ENCODE measurements at places on chromosomes 2 and 18. TPM values are rescaled to one million over a fixed set of nuclear protein-coding genes. Genes with fewer than 3 reads are reported as not detected.

KLHL41 gene
- not detected for total RNA-seq

POLE4 gene
- 339 TPM for total RNA-seq

SP5 gene
- 2.2 TPM for total RNA-seq

HMSD gene
- not detected for total RNA-seq
